ELF-1 (cell line): ENCODE measurements at places on chromosomes 7 and 10.

- no peak for DNase-seq
Observed at GRCh38 chr10:70555371-70555770, 47.2 kb downstream of the PRF1 start.

DNA sequence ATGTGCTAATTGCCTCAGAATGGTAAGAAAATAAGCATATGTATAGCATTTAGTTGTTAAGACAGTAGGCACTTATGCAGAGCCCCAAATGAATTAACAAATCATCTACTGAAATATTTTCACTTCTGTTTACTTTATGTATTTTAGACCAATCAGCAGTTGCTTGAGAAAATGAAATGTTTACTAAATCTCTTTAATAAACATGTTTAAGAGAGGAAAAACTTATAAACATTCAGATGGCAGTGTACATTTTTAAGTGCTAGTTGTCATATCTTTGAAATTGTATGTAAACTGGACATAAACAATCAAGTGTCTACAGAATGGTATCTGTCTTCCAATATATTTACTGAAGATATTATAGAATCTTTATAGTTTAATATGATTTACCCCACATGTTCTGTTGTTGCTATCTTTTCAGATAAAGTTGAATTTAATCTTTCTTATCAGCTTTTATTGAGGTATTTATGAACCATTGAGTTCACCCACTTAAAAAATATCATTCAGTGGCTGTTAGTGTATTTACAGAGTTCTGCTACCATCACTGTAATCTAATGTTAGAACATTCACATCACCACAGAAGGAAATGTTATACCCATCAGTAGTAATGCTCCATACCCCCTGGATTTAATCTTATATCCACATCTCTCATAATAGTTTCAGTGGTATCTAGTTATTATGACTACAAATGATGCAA is 264.3 kb downstream of the ADK start:
- no peak for DNase-seq

- no peak for DNase-seq
Observed at GRCh38 chr7:122597277-122597676, 101.6 kb downstream of the RNF133 start.

GRCh38 chr10:131404886-131405285 is 93.4 kb upstream of the TCERG1L start:
- no peak for DNase-seq

- DNase-seq, result peak; percentile 8
Observed at GRCh38 chr7:99525713-99526440, 21.4 kb downstream of the ZKSCAN5 start.
